Subcutaneous preadipocyte (primary cell): ENCODE measurements at places on chromosomes 5 and 9. TPM values are rescaled to one million over a fixed set of nuclear protein-coding genes. Genes with fewer than 3 reads are reported as not detected.

The SLC46A2 gene
- not detected in 2 replicates for total RNA-seq

The CAMK4 gene
- 5.3 and 5.5 TPM in 2 replicates for total RNA-seq

The ADGRD2 gene
- total RNA-seq: not detected in 2 replicates

The IRX4 gene
- 0.59 and 1.1 TPM in 2 replicates for total RNA-seq

The PRR16 gene
- 19.5 and 21.3 TPM in 2 replicates for total RNA-seq

The PALM2AKAP2 gene
- total RNA-seq: 11.4 and 13.3 TPM in 2 replicates

The ACOT12 gene
- not detected in 2 replicates for total RNA-seq

The AP3B1 gene
- total RNA-seq: 52.9 and 56.9 TPM in 2 replicates

The PCDHGC5 gene
- 2.2 and 2.9 TPM in 2 replicates for total RNA-seq

The RFESD gene
- total RNA-seq: 2.2 and 2.6 TPM in 2 replicates

The LCP2 gene
- not detected in 2 replicates for total RNA-seq

The CCL27 gene
- not detected in 2 replicates for total RNA-seq

The MYMK gene
- total RNA-seq: not detected in 2 replicates

The LHFPL2 gene
- total RNA-seq: 18.7 and 24.8 TPM in 2 replicates

The CATSPER3 gene
- total RNA-seq: under 0.01 TPM in 1 of 2 replicates, not detected in the other

The C5orf34 gene
- total RNA-seq: 5.5 and 7.6 TPM in 2 replicates

The FBP1 gene
- total RNA-seq: not detected in 2 replicates

The FAM81B gene
- not detected in 2 replicates for total RNA-seq
